Central memory CD4-positive, alpha-beta T cell (primary cell): ENCODE measurements at places on chromosomes 11 and 22.

DNA sequence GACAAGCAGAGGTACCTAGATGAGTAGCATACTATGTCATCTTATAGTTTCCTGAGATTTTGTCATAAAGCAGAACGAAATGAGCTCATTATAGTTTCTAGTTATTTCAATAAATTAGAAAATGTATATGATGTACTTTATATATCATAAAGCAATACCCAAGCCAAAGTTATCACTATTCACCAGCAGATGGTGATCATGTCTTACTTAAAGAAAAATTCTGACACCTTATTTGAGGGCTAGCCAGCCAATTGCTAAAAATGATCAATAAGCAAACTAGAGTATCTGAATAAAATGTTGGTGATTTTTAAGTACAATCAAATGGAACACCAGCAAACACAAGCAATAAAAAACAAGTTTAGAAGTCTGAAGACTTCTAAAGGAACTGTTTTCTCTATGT, 44.1 kb downstream of the RSF1 start:
- peak; percentile 9 for DNase-seq

- no peak for DNase-seq
These were observed 10.0 kb upstream of the TMEM191C start for GRCh38 chr22:21457023-21457787.

- DNase-seq = no peak
These were observed 3.0 kb downstream of the SMTN start for GRCh38 chr22:31083923-31084810.

DNA sequence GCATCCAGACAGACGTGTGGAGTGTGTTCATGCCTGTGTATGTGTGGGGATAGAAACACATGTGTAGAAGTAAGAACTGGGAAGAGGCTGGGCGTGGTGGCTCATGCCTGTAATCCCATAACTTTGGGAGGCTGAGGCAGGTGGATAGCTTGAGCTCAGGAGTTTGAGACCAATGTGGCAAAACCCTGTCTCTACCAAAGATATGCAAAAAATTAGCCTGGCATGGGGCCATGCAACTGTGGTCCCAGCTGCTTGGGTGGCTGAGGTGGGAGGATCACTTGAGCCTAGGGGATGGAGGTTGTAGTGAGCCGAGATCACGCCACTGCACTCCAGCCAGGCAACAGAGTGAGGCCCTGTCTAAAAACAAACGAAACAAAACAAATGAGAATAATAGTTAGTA, 1166.6 kb downstream of the TBC1D22A start:
- DNase-seq = no peak

- DNase-seq = no peak
These were observed 221.7 kb upstream of the BLID start for GRCh38 chr11:122337704-122338103.

DNA sequence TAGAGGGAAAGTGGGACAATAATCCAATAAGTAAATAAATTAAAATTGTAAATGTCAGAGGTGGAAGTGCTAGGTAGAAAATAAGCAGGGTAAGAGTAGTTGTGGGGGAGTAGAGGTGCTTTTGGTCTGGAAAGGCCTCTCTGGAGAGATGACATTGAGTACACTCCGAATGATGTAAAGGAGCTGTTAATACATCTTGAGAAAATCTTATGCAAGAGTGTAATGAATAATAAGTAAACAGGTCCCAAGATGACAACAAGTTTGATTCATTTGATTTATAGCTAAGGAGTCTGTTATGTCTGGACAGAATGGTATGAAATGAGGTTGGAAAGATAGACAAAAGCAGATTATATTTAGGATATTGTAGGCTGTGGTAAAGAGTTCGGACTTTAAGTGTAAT, 87.5 kb downstream of the TMEM135 start:
- no peak for DNase-seq

- DNase-seq = no peak
These were observed 106.8 kb downstream of the CCDC83 start for GRCh38 chr11:85961930-85962363.

- DNase-seq = peak; percentile 32
These were observed 501 bp downstream of the CD151 start for GRCh38 chr11:833114-833791.

- no peak for DNase-seq
These were observed 9.4 kb downstream of the PCF11 start for GRCh38 chr11:83166193-83166866.

DNA sequence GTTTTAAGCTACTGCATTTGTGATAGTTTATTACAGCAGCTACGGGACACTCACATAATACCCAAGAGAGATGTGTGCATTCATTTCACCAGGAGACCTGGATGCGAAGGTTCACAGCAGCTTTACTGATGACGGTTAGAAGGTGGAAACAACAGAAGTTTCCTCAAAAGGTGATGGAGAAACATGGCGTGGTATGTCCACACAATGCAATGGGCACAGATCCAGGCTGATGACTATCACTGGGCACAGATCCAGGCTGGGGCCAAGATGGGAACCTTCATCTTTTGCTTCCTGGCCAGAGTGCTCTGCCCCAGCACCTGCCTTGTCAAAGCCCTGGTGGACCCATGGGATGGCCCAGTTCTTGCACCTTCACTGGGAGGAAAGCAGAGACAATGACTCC, 30.6 kb upstream of the RFPL3 start:
- no peak for DNase-seq

GRCh38 chr11:125074511-125075241, 11.6 kb downstream of the SLC37A2 start:
- DNase-seq = no peak

DNA sequence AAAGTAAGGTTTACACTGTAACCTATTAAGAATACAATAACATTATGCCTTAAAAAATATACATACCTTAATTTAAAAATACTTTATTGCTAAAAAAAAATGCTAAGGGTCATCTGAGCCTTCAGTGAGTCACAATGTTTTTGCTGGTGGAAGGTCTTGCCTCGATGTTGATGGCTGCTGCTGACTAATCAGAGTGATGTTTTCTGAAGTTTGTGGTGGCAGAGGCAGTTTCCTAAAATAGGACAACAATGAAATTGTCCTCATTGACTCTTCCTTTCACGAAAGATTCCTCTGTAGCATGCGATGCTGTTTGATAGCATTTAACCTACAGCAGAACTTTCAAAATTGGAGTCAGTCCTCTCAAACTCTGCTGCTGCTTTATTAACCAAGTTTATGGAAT, 97.6 kb downstream of the FAT3 start:
- DNase-seq = no peak

DNA sequence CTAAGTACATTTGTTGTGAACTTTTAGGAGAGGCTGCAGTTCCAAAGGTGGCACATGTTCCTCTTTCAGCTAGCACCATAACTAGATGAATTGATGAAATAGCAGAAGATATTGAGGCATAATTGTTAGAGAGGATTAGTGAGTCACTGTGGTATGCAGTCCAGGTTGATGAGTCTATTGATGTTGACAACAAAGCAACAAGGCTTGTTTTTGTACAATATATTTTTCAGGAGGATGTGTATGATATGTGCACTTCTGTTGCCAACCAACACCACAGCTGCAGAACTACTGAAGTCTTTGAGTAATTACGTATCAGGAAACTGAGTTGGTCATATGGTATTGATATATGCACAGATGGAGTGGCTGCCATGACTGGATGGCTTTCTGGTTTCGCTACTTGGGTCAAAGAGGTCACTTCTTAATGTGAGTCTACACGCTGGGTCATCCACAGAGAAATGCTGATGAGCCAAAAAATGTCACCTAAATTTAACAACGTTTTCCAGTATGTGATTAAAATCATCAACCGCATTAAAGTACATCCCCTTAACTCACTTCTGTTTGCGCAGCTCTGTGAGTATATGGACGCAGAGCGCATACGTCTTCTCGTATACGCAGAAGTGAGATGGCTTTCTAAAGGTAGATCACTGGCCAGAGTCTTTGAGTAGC, 261.3 kb upstream of the ANO5 start:
- DNase-seq = no peak

GRCh38 chr11:74462009-74462408, 5.3 kb downstream of the KCNE3 start:
- no peak for DNase-seq

GRCh38 chr11:26944866-26945664, 48.8 kb upstream of the FIBIN start:
- DNase-seq = no peak

GRCh38 chr11:81888391-81888790, 845.3 kb downstream of the FAM181B start:
- no peak for DNase-seq

- peak; percentile 73 for DNase-seq
These were observed at the start of the genes C11orf21 and TSPAN32 for GRCh38 chr11:2301631-2302305. Gene C11orf21 (minus strand): TSS chr11:2301918. CDS start chr11:2301808, 110 bp downstream. Gene TSPAN32 (plus strand): TSS chr11:2302013. CDS start chr11:2302150, 137 bp downstream.

- DNase-seq = no peak
These were observed 1126.3 kb upstream of the RAG2 start for GRCh38 chr11:37724315-37724714.

DNA sequence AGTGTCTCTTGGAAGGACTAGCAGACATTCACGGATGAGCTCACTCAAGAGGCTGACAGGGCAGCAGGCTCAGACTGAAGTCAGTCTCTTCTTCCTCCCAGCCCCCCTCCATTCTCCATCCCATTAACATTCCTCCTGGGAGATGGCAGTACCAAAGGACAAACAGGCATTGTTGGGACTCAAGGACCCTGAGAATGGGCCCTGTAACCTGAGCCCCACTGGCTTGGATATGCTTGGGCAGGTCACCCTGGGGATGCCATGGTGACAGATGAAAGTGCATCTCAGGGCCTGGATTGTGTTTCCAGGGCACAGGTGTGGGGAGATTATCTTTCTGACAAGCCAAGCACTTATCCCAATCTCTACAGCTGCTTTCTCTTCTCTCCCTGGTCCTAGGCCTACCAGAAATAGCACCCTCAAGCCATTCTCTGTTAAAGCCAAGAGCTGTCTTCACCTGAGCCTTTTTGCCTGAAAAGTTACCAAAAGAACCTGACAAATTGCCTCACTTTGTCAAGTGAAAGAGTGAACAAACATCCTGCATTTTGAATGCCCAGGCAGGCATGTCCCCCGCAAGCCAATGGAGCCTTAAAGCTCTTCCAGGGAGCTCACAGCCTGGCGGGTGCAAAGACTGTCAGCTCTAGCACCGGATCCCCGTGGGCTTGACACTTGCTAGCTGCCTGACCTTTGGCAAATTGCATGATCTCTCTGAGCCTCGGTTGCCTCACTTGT, 366.0 kb upstream of the NARS2 start:
- no peak for DNase-seq

- DNase-seq = peak; percentile 80
These were observed 15.8 kb upstream of the EHD1 start for GRCh38 chr11:64894070-64894811.
